ENCODE measurements at places on chromosomes 7 and 10.

DNA sequence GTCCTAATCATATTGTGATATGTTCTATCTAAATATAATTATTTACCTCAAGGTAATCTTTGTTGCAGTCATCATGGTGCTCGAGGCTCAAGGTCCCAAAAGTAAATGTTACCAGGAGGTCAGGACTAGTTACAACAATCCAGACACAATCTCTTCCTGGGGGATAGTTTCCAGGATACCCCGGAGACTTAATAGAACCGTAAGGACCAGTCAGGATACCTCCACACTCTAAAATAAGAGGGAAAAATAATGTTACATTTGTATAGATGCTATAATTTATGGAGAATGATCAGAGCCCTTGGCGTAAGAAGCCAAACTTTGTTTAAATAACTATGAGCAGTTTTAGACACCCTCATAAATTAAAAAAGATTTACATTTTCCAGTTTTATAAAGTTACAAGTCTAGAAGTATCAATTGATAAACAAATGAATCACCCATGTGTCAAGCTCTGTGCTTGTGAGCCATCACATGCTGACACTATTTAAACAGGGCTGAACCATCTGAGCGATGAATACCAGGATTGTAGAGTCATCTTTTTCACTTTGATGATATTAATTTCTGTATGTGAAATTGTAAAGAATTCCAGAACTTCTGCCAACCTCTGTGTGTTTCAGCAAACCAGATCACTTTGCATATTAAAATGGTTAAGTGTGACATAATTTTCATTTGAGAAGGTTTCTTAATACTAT, 41.3 kb downstream of the CUBN start:
- DNase-seq = no peak

GRCh38 chr10:71963351-71964097, 671 bp upstream of the CHST3 start:
- DNase-seq = no peak

DNA sequence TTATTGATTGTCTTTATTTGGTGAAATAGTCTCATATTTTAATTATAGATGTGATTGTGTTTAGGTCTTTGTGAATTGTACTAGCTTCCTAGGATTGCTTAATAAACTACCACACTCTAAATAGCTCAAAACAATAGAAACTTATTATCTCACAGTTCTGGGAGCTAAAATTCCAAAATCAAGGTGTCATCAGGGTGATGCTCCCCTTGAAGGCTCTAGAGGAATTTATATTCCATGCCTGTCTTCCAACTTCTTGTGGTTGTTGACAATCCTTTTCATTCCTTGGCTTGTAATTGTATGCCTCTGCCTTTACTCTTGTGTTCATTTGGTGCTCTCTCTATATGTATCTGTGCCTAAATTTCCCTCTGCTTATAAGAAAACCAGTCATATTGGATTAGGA, 155.3 kb upstream of the AKR1E2 start:
- no peak for DNase-seq

DNA sequence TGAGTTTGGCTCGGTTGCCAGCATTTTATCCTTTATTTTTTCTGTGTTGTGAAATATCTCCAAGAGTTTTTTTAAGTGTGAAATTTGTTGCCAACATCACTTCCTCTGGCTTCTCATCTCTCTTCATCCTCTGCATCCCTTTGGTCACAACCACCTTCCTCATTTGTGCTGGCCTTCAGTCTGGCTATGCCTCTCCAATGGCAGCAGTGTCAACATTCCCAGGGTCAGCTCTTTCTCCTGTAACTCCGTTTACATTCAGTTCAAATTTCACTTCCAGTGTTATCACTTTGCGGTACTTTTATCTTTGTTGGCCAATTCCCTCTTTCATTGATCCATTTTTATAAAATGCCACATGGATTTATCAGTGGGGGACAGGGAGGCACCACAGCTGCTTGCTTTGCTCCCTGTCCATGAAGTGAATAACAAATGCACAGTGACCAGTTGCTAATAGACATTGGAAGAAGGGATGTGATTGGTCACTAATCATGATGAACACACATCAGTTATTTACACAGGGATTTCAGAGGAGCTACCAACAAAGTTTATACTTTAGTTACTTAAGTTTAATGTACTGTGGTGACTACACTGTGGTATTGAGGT, 311.4 kb upstream of the LRGUK start:
- no peak for DNase-seq

- no peak for DNase-seq
Observed at GRCh38 chr7:40800771-40801170, 666.0 kb downstream of the SUGCT start.

GRCh38 chr7:157465891-157466866, 129.4 kb downstream of the DNAJB6 start:
- DNase-seq = no peak

GRCh38 chr7:96045919-96046318, 273.6 kb downstream of the DYNC1I1 start:
- DNase-seq = peak; percentile 87

DNA sequence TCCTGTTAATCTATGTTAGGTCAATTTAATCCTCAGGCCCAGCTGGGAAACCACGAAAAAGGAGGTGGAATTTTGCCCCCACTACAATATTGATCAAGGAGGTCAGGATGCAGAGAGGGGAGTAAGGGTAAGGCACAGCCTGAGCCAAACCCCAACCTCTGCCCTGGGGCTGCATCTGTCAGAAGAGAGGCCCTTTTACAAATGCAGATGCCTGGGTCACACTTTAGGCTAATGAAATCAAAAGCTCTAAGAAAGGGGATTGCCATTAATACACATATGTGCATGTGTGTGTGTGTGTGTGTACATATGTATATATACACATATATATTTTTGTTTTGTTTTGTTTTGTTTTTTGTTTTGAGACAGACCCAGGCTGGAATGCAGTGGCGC, 25.5 kb upstream of the TRUB1 start:
- DNase-seq = no peak

GRCh38 chr7:111866787-111867186, 304.5 kb upstream of the IMMP2L start:
- DNase-seq = no peak

DNA sequence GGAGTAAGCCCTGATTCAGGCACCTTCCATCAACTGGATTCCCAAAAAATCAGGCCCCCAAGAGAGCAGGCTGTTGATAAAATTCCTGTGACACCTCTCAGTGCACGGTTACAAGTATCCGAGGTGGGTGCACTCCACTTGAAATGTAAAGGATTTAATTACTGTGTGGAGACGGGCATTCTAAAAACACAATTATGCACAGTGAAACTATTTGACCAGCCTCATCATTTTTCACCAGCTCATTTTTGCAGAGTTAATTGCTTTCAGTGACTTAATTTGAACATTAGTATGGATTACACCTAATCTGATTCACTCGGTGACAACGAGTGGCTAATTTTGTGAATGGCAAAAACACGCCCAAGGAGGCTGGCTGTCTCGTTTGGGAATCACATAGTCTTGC, 2.3 kb downstream of the FOXL3 start:
- DNase-seq = no peak

- DNase-seq = no peak
Observed at GRCh38 chr7:34841326-34841725, 183.3 kb downstream of the NPSR1 start.

GRCh38 chr10:112843623-112844022, 106.4 kb upstream of the TCF7L2 start:
- no peak for DNase-seq

- DNase-seq = peak; percentile 13
Observed at GRCh38 chr7:121530227-121531174, 134.4 kb upstream of the FAM3C start.

DNA sequence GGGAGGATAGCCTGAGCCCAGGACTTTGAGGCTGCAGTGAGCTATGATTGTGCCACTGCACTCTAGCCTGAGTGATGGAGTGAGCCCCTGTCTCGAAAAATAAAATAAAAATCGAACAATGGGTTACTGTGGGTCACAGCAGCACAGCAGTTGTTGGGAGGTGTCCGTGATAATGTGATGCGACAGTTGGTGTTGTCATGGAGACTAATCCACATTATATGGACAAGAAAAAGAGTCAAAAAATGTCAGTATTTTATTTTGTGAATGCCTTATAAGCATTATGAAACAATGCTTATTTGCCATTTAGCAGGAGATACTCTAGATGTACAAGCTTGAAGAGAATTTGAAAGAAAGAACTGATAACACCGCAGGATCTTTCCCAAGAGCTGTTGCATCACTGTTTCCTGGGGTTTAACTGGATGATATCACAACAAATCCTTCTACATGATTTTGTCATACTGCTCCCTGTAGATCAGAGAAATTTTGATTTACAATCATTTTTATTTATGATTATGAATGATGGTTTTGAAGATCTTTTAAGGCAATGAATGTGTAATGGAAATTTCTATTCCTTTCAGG, 195.4 kb downstream of the BAMBI start:
- no peak for DNase-seq

- DNase-seq = peak; percentile 12
Observed at GRCh38 chr7:20114468-20114867, 102.7 kb downstream of the MACC1 start.

GRCh38 chr10:124649214-124649613, 95.0 kb downstream of the FAM53B start:
- no peak for DNase-seq

DNA sequence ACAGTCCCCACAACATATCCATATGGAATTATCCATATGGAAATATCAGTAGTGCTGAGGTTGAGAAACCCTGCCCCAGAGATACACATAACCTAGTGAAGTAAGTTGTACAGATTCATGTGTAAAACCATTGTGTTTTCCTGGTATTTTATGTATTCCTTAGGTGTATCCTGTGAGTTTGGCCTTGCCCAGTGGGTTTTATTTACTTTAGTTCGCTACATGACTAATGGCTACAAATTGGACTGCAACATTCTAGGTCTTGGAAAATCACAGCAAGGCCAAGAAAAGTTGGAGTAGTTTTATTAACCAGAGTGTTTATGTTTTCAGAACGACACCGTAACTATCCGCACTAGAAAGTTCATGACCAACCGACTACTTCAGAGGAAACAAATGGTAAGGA, 1.4 kb downstream of the RPS24 start:
- DNase-seq = no peak

- peak; percentile 13 for DNase-seq
Observed at GRCh38 chr10:79044036-79044632, 24.6 kb upstream of the ZMIZ1 start.

GRCh38 chr10:54800741-54801421, at the start of gene PCDH15:
PCDH15 (minus strand) TSS chr10:54801231; CDS start chr10:54664262, 136,969 bp downstream.
- DNase-seq = peak; percentile 94

DNA sequence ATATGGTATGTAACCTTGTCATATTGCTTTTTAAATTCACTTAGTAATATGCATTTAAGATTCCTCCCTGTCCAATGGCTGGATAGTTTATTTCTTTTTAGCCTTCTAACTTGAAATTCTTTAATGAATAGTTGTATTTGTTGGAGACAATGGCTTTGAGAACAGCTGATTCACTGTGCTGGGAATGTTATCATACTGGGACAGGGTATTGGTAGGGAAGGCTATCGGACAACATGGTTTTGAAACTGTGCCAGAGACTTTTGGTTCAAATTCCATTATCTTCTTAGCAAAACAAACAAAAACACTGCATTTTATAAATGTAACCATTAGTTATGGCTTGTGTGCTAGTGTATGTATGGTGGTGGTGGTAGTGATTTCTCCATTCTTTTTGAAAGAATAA, 517.1 kb upstream of the ANKRD30A start:
- no peak for DNase-seq

GRCh38 chr7:72159911-72160310, 252.2 kb downstream of the CALN1 start:
- peak; percentile 95 for DNase-seq

DNA sequence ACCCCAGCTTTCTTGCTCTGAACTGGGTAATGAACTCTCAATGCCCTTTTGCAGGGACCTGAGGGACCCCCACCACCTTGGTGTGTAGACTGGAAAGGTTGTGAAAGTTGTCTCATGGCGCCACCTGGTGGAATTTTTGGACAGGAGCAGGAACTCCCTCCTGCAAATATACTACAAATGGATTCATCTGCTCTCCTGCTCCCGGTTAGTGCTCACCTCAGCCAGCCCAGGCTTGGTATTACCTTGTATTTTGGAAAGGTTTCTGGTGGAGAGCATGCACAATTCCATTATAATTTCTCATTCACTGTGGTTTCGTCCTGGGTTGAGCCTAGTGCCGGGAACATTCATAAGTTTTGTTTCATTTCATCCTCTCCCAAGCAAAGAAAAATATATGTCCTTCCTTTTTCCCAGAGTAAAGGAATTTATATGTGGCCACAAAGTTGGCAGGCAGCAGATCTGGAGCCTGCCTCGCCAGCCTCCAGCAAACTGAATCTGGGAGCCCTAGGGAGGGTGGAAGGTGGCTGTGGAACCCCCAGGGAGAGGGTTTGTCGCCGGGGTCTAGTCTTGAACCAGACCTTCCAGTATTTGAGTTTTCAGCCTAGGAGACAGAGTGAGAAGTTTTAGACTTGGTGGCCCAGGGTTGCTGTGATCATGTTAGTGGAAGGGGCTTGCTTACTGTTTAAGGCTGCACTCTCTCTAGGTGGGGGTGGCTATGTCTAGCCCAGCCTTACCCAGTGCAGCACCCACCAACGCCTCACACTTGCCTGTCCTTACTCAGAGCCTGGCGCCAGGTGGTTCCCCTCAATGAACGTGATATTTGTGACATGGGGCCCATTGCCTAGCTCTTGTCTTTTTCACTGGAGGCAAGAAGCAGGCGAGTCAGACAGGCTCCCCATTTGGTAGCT, 9.5 kb downstream of the FAM241B start:
- peak; percentile 58 for DNase-seq

GRCh38 chr10:29257106-29257783, 31.6 kb upstream of the LYZL1 start:
- DNase-seq = no peak

- no peak for DNase-seq
Observed at GRCh38 chr10:91287912-91288311, 67.4 kb downstream of the PCGF5 start.

GRCh38 chr7:79050603-79051002, 402.9 kb downstream of the MAGI2 start:
- DNase-seq = peak; percentile 46

DNA sequence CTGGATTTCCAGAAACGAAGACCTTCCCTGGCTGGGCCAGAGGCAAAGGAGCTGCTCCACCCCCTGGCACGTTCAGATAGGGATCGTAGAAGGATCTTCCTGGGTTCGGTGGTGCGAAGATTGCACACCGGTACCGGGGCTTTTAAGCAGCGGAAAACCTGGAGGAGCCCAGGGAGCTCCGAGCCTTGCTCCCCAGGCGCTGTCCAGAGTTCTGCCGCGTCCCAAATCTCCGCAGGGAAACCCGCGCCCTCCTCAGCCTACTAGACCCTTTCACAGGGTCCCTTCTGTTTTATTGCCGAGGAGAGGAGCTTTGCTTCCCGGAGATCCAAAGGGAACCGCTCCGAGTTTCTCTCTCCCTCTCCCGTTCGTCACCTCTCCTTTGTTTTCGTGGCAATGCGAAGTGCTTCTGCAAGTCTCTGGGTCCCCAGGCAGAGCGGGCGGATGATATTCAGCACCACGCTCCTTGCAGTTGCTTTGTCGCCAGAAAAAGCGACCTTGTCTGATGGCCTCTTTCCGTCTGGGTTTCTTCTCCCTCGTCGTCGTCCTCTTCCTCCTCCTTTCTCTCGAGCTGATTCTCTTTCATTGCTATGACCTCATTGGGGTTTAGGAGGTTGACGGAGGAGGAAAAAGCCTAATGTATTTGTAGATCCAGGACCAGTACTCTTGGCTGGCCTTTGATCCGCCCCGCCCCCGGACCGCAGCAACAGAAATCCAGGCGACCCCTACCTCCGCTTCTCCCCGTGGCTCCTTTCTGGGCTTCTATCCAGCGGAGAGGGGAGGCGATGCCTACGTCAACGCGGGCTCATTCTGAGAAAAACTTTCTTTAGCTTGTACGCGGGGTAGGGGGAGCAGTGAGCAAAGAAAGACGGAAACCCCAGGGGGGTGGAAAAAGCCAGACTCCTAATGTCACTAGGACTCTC, at the start of gene TMEM196:
Gene TMEM196 (minus strand): TSS at position 777 of the 920 bp plus-strand sequence. CDS start 921 bp downstream, outside the sequence.
- peak; percentile 82 for DNase-seq

- no peak for DNase-seq
Observed at GRCh38 chr10:120396228-120396627, 60.8 kb upstream of the PLPP4 start.

Data from NCI-H69 (cell line).